Hepatocyte (in vitro differentiated cells): ENCODE measurements at places on chromosomes 16 and 17.

GRCh38 chr16:85202631-85203461 lies 90.6 kb upstream of the CIBAR2 start:
- no peaks in the 10 kb centered on the region for H3K27me3 ChIP-seq
- H3K27ac ChIP-seq, result peak overlapping the region; percentile 87
- H3K4me1 ChIP-seq, result peaks cover 92% of the 10 kb centered on the region
- H3K36me3 ChIP-seq, result no peaks in the 10 kb centered on the region

- no peaks in the 10 kb centered on the region for H3K36me3 ChIP-seq
- H3K4me3 ChIP-seq, result no peak overlapping the region
- no peak overlapping the region for H3K27ac ChIP-seq
- H3K27me3 ChIP-seq, result no peaks in the 10 kb centered on the region
- no peak for DNase-seq
Measured at GRCh38 chr16:26801628-26802027, 265.1 kb upstream of the C16orf82 start.

DNA sequence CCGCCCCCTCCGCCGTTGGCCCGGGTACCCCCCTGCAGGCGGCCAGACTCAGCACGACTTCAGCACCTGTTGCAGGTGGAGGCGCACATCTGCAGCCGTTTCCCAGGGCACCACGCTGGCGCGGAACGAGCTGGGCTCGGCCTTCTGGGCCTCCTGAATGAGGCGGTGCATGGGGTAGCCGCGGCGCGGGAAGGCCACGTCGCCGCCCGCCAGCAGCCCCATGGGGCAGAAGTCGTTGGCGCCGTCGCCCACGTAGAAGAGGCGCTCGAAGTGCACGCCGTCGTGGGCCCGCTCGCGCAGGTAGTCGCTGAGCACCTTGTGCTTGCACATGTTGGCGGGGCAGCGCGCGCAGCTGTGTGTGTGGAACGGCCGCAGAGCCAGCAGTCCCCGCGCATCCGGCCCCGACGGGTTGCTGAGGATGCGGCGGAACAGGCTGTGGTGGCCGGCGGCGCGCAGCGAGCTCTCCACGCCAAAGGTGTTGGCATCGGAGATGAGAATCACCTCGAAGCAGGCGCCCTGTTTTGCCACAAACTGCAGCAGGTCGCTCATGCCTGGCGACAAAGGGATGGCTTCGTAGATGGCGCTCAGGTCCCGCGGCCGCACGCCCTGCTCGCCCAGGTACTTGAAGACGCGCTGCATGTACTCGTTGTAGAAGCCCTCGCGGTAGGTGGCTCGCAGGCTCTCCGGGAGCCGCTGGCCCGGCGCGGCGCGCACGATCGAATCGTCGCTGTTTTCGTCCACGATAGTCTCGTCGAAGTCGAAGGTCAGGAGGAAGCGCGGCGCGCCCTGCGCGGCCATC lies 6.2 kb downstream of the PHOSPHO1 start:
- no peaks in the 10 kb centered on the region for H3K36me3 ChIP-seq
- peaks cover 11% of the 10 kb centered on the region for H3K4me1 ChIP-seq
- peaks cover 64% of the 10 kb centered on the region for H3K27me3 ChIP-seq
- H3K4me3 ChIP-seq, result peak overlapping the region; percentile 5
- DNase-seq, result peak; percentile 35
- H3K27ac ChIP-seq, result no peak overlapping the region

GRCh38 chr17:57533684-57534305 lies 211.3 kb downstream of the CCDC182 start:
- H3K4me3 ChIP-seq, result no peak overlapping the region
- no peaks in the 10 kb centered on the region for H3K36me3 ChIP-seq
- DNase-seq, result no peak
- H3K27ac ChIP-seq, result no peak overlapping the region
- H3K27me3 ChIP-seq, result no peaks in the 10 kb centered on the region
- peaks cover 65% of the 10 kb centered on the region for H3K4me1 ChIP-seq

DNA sequence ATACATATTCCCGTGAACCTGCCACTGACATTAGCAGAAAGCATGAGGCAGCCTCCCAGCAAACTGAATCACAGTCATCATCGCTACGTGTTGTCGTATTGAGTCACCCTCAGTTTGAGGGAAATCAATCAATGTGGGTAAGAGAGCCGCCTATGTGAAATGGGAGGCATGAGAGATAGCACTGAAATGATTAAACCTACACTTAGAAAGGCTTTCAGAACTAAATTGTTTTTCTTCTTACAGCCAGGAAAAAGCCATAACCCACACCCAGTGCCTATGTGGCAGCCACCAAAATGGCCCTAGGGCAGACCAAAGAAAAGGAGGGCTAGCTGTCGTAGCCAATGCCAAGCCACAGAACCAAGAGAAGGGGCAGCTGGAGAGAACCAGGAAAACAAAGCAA lies 90.5 kb downstream of the ADAMTS18 start:
- no peaks in the 10 kb centered on the region for H3K4me1 ChIP-seq
- DNase-seq, result no peak
- H3K36me3 ChIP-seq, result no peaks in the 10 kb centered on the region
- H3K4me3 ChIP-seq, result no peak overlapping the region
- H3K27ac ChIP-seq, result no peak overlapping the region
- H3K27me3 ChIP-seq, result no peaks in the 10 kb centered on the region

GRCh38 chr17:41975099-41976083 lies 8.8 kb downstream of the CNP start:
- no peaks in the 10 kb centered on the region for H3K4me1 ChIP-seq
- H3K27ac ChIP-seq, result no peak overlapping the region
- H3K4me3 ChIP-seq, result no peak overlapping the region
- no peaks in the 10 kb centered on the region for H3K27me3 ChIP-seq
- DNase-seq, result no peak

DNA sequence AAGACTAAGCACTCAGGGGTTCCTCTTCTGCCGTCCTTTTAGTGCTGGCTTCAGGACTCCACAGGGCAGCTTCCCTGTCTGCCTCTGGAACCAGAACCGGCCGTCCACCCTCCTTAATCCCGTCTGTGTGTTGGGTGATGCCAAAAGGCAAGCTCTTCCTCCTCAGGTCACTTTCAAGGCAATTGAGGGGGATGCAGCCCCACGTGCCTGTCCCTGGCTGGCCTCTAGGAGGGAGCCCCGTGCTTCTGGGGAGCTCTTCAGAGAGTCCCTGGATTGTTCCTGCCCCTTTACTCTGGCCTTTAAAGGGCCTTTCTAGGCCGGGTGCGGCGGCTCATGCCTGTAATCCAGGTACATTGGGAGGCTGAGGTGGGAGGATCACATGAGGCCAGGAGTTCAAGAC lies 77.1 kb downstream of the CRISPLD2 start:
- H3K27ac ChIP-seq, result no peak overlapping the region
- no peak for DNase-seq
- no peaks in the 10 kb centered on the region for H3K36me3 ChIP-seq
- H3K27me3 ChIP-seq, result no peaks in the 10 kb centered on the region
- no peaks in the 10 kb centered on the region for H3K4me1 ChIP-seq

- no peak overlapping the region for H3K27ac ChIP-seq
- no peak for DNase-seq
- no peak overlapping the region for H3K4me3 ChIP-seq
- H3K4me1 ChIP-seq, result no peaks in the 10 kb centered on the region
- no peaks in the 10 kb centered on the region for H3K36me3 ChIP-seq
Measured at GRCh38 chr16:65619606-65620005, 497.7 kb upstream of the CDH11 start.

DNA sequence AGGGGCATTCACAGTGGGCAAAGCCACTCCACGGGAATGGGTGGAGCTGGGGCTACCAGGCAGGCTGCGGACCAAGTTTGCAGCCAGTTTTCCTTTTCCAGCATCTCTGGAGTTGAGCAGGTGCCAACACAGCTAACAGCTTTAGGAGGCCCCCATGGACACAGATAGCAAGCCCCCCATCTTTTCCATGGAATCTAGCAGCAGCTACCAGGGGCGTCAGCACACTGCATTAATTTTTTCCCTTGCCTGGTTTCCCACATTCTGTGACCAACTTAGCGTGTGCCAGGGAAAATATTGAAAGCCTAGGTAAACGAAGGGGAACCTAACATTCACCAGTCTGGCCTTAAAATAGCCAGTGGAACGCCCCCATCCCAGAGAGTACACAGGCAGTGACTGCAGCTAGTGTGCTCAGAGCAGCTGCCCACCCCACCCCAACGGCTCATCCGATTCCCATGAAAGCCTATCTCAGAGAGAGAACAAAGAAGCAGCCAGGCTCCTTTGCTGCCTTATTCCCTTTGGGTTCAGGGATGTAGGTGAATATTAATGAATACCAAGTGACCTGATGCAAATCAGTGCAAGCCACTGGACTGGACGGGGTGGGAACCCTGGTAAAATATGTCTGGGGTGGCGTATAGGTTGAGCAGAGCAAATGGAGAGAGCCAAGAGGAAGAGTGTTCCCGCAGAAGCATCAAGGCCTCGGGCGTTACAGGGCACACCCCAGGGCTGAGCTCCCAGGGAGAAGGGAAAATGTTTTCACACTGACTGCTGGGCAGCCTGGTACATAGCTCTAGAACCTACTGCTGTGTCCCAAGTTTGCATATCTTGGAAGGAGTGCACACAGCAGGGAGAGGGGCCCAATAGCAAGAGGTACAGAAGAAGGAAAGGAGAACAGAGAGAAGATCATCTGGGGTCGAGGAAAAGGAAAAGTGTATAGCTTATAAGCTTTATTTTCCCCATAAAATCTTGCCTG lies 73.9 kb upstream of the SOX9 start:
- DNase-seq, result no peak
- no peaks in the 10 kb centered on the region for H3K27me3 ChIP-seq
- no peaks in the 10 kb centered on the region for H3K36me3 ChIP-seq
- no peak overlapping the region for H3K4me3 ChIP-seq
- no peak overlapping the region for H3K27ac ChIP-seq
- H3K4me1 ChIP-seq, result no peaks in the 10 kb centered on the region

- peak; percentile 77 for DNase-seq
- peaks cover 12% of the 10 kb centered on the region for H3K4me1 ChIP-seq
- H3K27me3 ChIP-seq, result peaks cover 34% of the 10 kb centered on the region
- H3K27ac ChIP-seq, result peak overlapping the region; percentile 97
- H3K4me3 ChIP-seq, result peak overlapping the region; percentile 80
- H3K36me3 ChIP-seq, result no peaks in the 10 kb centered on the region
Measured at GRCh38 chr17:15263206-15263579, 1.9 kb downstream of the PMP22 start.

- H3K36me3 ChIP-seq, result no peaks in the 10 kb centered on the region
- no peaks in the 10 kb centered on the region for H3K27me3 ChIP-seq
- no peak overlapping the region for H3K4me3 ChIP-seq
- no peak overlapping the region for H3K27ac ChIP-seq
- H3K4me1 ChIP-seq, result no peaks in the 10 kb centered on the region
- DNase-seq, result no peak
Measured at GRCh38 chr16:70658921-70659320, 12.6 kb downstream of the IL34 start.

- peak; percentile 87 for DNase-seq
- no peaks in the 10 kb centered on the region for H3K27me3 ChIP-seq
- H3K36me3 ChIP-seq, result no peaks in the 10 kb centered on the region
- H3K27ac ChIP-seq, result peak overlapping the region; percentile 65
Measured at GRCh38 chr17:66567234-66568170, 265.1 kb downstream of the PRKCA start.

GRCh38 chr16:75070012-75070841 lies 46.4 kb downstream of the LDHD start:
- H3K27me3 ChIP-seq, result no peaks in the 10 kb centered on the region
- H3K36me3 ChIP-seq, result no peaks in the 10 kb centered on the region
- H3K4me3 ChIP-seq, result no peak overlapping the region
- H3K4me1 ChIP-seq, result peaks cover 15% of the 10 kb centered on the region
- peak; percentile 66 for DNase-seq

DNA sequence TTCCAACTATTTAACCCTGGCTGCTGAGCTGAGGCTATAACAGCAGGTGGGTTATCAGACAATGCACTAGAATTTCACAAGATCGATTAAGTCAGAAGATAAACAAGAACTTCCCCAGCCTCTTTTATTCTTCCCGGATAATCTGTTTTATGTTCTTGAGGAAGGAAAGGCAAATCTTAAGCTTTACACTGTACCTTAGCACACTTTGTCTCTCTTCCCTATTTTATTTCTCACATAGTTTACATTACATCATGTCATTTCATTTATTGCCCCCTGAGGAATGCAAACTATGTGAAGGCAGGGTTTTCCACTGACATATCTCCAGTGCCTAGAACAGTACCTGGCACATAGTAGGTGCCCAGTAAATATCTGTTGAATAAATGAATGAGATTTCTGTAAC lies 139.6 kb downstream of the SKAP1 start:
- no peak overlapping the region for H3K4me3 ChIP-seq
- no peaks in the 10 kb centered on the region for H3K27me3 ChIP-seq
- DNase-seq, result no peak
- H3K36me3 ChIP-seq, result no peaks in the 10 kb centered on the region
- no peaks in the 10 kb centered on the region for H3K4me1 ChIP-seq

GRCh38 chr17:80611816-80612215 lies 67.2 kb downstream of the RPTOR start:
- H3K4me3 ChIP-seq, result no peak overlapping the region
- no peak overlapping the region for H3K27ac ChIP-seq
- H3K36me3 ChIP-seq, result no peaks in the 10 kb centered on the region
- no peaks in the 10 kb centered on the region for H3K27me3 ChIP-seq

GRCh38 chr16:76222087-76222486 lies 55.1 kb upstream of the CNTNAP4 start:
- no peaks in the 10 kb centered on the region for H3K36me3 ChIP-seq
- H3K4me3 ChIP-seq, result no peak overlapping the region
- no peak for DNase-seq

- H3K27ac ChIP-seq, result no peak overlapping the region
- H3K27me3 ChIP-seq, result no peaks in the 10 kb centered on the region
- DNase-seq, result no peak
- H3K36me3 ChIP-seq, result no peaks in the 10 kb centered on the region
Measured at GRCh38 chr16:50437769-50438437, 69.1 kb upstream of the BRD7 start.

GRCh38 chr17:82272495-82273326 lies 789 bp downstream of the CSNK1D start:
- no peaks in the 10 kb centered on the region for H3K36me3 ChIP-seq
- H3K4me1 ChIP-seq, result peaks cover 61% of the 10 kb centered on the region
- peak overlapping the region; percentile 100 for H3K27ac ChIP-seq
- peak overlapping the region; percentile 100 for H3K4me3 ChIP-seq
- H3K27me3 ChIP-seq, result no peaks in the 10 kb centered on the region

- no peaks in the 10 kb centered on the region for H3K36me3 ChIP-seq
- DNase-seq, result no peak
- H3K27ac ChIP-seq, result no peak overlapping the region
- H3K4me3 ChIP-seq, result no peak overlapping the region
- H3K4me1 ChIP-seq, result no peaks in the 10 kb centered on the region
Measured at GRCh38 chr16:76614269-76614668, 337.1 kb downstream of the CNTNAP4 start.

DNA sequence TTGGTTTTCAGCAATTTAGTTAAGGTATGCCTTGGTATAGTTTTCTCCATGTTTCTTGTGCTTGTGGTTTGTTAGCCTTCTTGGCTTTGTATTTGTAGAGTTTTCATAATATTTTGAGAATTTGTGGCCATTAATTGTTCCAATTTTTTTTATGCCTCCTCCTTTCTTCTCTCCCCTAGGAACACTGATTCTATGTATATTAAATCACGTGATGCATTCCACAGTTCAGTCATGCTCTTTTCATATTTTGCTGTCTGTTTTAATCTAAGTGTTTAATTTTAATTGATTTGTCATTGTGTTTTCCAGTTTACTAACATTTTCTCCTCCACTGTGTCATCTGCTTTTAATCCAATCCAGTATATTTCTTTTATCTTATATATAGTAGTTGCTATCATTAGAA lies 263.6 kb downstream of the SHISA9 start:
- no peaks in the 10 kb centered on the region for H3K27me3 ChIP-seq
- H3K27ac ChIP-seq, result no peak overlapping the region
- no peak overlapping the region for H3K4me3 ChIP-seq
- H3K36me3 ChIP-seq, result no peaks in the 10 kb centered on the region

- H3K27ac ChIP-seq, result no peak overlapping the region
- no peaks in the 10 kb centered on the region for H3K4me1 ChIP-seq
- H3K4me3 ChIP-seq, result no peak overlapping the region
- H3K27me3 ChIP-seq, result no peaks in the 10 kb centered on the region
- H3K36me3 ChIP-seq, result no peaks in the 10 kb centered on the region
Measured at GRCh38 chr16:72429671-72430081, 257.7 kb upstream of the PMFBP1 start.
